Glutamatergic neuron (in vitro differentiated cells): ENCODE measurements at places on chromosomes 2 and 18. TPM values are rescaled to one million over a fixed set of nuclear protein-coding genes. Genes with fewer than 3 reads are reported as not detected.
A peak's percentile ranks its signal among the peaks of the same experiment; 100 is the strongest.

DNA sequence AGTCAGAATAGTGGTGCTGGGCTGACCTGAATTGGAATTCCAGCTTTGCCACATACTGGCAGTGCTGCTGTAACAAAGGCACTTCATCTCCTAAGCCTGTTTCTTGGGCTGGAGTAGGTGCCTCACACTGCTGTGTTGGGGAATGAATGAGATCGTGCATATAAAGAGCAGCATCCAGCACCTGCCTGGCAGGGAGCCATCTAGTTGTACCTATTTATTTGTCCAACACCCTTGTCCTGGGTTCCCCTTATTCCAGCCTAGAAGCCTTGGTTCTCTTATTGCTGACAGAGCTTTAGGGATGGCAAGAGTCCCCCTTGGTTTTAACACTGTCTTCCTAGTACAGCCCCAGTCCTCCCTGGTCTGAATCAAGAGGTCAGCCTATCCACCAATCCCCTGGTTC lies 275.3 kb upstream of the RAB12 start:
- DNase-seq, result no peak

DNA sequence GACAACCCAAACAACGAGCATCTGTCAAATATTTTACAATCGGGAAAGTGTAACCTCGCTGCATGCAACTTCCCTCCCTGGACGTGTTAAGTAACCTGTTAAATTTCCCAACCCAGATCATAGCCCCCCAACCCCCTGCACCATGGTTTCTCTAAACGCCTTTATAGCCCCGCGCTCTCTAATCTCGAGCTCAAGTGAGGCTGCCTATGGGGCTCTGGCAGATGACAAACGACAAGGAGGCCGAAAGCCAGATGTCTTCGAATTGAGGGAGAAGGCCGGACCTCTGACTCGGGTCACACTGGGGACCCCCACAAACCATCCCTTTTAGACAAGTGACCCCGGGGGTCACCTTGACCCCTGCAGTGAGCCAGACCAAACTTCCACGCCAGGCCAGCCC lies 526 bp downstream of the COX7A2L start:
- no peak for DNase-seq

- DNase-seq, result no peak
Observed at GRCh38 chr2:113831161-113831560, 58.7 kb upstream of the ACTR3 start.

DNA sequence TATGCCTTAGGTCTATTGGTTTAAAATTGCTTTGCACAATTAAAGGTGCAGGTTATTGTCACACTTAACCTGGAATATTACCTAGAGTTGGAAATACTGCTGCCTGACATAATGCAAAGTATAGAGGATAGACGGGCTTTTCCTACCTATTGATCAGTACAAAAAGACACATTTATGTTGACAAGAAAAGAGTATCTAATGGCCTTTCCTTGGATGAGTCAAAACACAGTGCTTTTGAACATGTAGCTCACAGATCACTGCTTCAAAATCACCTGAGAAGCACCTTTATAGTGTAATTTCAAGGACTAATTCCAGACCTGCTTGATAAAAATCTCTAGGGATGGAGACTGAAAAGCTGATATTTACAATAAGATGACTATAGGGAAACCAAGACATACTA lies 262.8 kb downstream of the DCC start:
- no peak for DNase-seq

GRCh38 chr18:58998401-58999203 lies 133.9 kb downstream of the ZNF532 start:
- no peak for DNase-seq

- peak; percentile 72 for DNase-seq
Observed at GRCh38 chr2:148483665-148484064, 160.9 kb upstream of the EPC2 start.

DNA sequence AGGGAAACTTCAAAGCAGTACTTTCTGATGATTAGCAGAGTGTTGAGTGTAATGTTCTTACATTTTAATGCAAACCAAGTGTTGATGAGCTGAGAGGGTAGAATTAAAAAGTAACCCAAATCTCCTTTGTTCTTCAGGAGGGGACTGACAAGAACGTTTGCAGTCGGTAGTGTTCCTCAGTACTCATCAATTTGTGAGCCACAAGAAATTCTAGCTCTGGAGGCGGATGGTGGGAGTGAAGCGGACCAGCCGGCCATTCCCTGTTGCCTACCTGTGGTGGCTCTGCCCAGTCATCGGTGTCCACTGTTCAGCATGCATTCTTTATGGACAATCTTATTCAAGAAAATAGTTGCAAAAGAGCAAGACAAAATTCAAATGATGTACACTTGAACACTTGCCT lies 438.6 kb upstream of the POU3F3 start:
- no peak for DNase-seq

DNA sequence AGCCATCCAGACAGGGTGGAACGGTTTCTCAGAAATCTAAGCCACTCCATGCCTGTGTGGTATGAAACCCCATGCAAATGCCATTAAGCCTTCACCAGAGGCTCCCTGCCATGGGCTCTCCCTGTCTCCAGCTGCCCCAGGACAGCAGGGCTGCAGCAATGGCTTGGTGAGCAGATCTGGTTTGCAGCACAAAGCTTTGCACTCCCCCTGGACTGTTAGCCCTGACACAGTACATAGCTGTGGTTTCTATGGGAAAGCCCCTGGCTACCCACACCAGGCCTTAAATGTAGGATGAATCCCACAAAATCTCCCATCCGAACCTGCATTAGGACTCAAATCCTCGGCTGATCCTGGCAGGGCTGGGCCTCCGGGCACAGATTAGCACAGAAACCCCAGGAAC lies 291.6 kb downstream of the TNS1 start:
- no peak for DNase-seq

DNA sequence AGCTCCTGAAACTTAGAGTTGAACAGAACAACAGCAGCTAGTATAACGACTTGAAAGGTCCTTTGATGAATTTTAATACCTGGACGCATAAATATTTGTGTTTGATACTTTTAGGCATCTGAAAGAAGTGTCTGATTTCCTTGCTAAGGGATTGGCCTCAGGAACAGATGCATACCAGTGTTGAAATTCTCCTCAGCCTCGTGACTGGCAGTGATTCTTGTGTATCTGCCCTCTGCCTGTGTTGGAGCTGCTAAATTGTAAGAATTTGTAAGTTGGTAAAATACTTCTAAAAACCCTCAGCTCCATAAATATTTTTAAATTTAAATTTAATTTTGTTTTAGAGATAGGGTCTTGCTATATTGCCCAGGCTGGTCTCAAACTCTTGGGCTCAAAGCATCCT lies 22.4 kb upstream of the SCYGR1 start:
- DNase-seq, result no peak

- no peak for DNase-seq
Observed at GRCh38 chr18:48924630-48925490, 25.9 kb downstream of the SMAD7 start.

DNA sequence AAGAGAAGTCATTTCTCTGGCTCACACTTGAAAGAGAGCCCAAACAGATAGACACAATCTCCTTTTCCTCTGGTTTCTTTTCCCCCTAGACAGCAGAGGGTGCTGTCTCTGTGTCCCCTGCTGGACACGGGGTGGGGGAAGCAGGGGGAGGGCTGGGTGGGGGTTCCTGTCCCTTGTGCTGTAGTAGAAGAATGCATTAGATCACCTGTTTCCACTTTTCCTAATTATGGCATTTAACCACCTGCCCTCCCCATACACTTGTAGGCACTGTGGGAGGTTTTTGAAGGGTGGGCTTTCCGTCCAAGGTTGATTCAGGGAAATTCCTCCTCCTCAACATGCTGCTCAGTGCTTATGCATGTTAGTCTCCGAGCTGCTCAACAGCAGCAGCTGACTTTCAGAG lies 206.2 kb upstream of the EPAS1 start:
- no peak for DNase-seq

GRCh38 chr2:176491172-176491904 lies 222.1 kb downstream of the MTX2 start:
- no peak for DNase-seq

DNA sequence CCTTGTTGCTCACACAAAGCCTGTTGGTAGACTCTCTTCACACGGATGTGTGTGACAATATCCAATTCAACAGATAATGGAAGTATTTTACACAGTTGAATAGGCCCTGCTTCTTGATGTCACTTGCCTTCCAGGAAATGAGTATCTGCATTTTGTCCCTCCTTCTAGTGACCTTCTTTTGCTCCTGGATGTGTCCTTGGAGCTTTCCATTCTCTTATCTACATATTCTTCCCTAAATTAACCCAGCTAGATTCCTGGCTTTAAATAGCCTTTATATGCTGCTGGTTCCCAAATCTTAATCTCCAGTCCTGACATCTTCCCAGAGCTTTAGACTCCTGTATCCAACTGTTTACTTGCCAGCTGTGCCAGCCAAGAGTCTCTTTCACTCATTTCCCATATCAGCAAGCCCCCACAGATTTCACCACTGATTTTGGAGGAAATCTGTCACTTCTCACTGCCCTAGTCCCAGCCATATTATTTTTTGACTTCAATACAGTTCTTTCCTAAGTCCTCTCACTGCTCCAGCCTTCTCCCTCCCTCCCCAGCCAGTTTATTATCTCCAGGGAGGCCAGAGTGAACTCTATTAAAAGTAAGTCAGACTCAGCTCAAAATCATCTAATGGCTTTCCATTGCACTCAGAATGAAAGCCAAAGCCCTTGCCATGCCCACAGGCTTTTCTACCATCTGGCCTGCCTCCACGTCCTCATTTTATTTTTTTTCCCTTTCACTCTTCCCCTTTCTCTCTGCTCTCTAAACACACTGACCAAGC lies 170.0 kb downstream of the PDE11A start:
- DNase-seq, result no peak

DNA sequence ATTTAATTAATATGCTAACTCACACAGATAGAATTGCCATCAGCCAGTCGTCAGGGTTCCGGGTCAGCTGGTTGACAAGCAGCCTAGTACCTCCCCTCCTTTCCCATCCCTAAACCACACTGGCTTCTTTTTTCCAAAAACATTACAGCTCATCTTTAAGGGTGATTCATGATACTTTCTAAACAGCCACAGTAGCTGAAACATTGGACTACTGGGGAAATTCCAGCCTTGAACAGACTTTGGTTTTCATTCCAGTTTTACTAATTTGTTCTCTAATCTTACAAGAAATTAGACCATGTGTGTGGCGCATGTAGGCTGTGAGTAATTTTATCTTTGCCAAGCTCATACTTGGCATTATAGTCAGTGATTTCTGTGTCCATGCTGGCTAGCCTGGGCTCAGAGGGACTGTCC lies 110.8 kb downstream of the FMNL2 start:
- DNase-seq, result no peak

GRCh38 chr2:223487214-223487846 lies 114.8 kb downstream of the SCG2 start:
- DNase-seq, result no peak

DNA sequence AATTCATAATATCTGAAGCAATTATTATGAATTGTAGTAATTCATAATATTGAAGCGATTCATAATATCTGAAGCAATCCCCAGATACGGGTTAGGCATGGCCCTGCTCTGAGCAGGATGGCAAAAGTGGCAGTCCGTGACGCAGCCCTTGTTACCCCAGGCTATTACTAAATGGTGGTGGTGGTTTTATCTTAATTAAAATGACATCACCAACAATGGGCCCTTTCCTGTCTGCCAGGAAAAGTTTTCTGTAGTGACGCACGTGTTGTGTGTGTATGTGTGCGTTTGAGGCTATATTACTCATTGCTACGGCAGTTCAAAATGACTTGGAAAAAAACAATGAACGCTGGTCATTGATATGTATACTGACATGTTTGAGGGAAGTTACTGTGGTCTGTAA lies 10.6 kb upstream of the MOCOS start:
- DNase-seq, result no peak

The DDX1 gene
- 255 TPM for total RNA-seq

The AQP4 gene
- not detected for total RNA-seq

The CAPN14 gene
- 0.25 TPM for total RNA-seq

The STEAP3 gene
- 2.1 TPM for total RNA-seq

The NAT8 gene
- total RNA-seq, result not detected

The BMP10 gene
- not detected for total RNA-seq

The ZSWIM2 gene
- not detected for total RNA-seq
